ENCODE measurements at places on chromosomes 3 and 15. TPM values are rescaled to one million over a fixed set of nuclear protein-coding genes. Genes with fewer than 3 reads are reported as not detected.

DNA sequence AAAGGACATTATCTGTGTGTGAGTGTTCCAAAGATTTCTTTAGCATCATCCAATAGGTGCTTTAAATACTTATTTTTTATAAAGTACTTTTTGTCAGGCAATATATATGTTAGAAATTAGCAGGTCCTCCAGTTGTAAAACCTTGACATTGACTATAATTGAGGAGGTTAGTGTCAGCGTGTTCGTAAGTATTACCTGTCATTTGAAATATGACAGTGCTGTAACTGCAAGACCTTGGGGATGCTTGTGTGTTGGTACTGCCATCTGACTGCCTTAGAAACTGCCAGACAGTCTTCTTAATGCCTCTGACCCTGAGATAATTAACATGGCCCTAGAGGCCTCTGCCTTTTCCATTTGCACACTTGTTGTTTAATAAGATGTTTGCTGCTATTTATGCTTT lies 170.7 kb downstream of the NAALADL2 start:
- DNase-seq = no peak

GRCh38 chr3:141091426-141091825 lies 40.3 kb downstream of the SPSB4 start:
- no peak for DNase-seq

DNA sequence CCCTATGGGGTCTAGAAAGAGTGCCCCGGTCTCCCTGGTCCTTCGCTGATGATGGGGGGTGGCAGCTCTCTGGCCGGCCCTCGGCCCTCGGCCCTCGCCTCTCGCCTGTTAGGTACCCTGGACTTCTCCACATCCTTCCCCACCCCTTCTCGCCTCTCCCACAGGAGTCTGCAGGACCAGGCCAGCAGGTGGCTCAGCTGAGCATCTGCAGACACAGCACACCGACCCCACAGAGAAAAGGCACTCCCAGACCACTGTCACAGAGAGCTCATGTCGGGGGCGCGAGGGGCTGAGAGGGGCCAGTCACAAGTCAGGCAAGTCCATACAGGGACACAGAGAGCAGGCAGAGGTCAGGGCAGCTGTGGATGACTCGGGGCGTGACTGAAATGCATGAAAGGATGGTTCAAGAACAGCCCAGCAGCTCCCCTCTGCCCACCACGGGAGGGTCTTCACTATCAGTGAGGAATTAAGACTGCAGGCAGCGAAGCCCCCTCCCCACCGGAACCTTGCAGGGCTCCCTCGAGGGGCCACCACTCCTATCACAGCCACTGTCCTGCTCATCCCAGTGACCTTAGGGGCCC lies 181.7 kb upstream of the NSMCE3 start:
- DNase-seq = no peak

GRCh38 chr3:159882790-159883779 lies 105.5 kb upstream of the IL12A start:
- DNase-seq = no peak

The UMPS gene
- 35.9 TPM for total RNA-seq

GRCh38 chr3:141320399-141321108 lies 47.8 kb upstream of the ZBTB38 start:
- DNase-seq = no peak

The AGTR1 gene
- total RNA-seq = 0.34 TPM

GRCh38 chr3:148991219-148992026 lies at the start of gene GYG1:
GYG1 (plus strand) TSS chr3:148991540; CDS start chr3:148991641, 101 bp downstream.
- DNase-seq = peak; percentile 45

DNA sequence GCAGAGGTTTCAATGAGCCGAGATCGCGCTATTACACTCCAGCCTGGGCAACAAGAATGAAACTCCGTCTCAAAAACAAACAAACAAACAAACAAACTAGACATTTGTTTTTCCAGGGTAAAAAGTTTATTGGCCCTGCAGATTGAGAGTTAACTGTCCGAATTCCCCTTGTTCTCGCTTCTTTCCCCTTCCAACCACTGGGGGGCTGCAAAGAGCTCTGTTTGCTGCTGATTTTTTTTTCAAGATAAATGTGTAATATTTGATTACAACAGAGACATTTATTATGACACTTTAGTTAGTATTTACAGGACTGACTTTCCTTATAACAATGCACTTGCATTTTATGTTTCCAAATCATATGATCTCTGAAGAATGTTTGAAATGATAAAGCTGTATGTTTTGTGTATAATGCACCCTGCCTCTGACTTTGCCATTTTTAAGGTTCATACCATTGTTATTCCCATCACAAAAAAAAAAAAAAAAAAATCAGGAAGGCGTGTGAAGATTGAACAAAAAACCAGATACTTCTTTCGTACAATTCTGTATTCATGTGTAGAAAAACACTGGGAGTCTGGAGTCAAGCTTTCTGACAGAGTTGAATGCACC lies 2.8 kb downstream of the CLSTN2 start:
- DNase-seq = no peak

GRCh38 chr3:156050918-156051317 lies 69.5 kb upstream of the KCNAB1 start:
- DNase-seq = no peak

The SPATA12 gene
- total RNA-seq = not detected

GRCh38 chr15:58568157-58568571 lies 136.4 kb downstream of the LIPC start:
- no peak for DNase-seq

The ADGRG7 gene
- total RNA-seq = not detected

DNA sequence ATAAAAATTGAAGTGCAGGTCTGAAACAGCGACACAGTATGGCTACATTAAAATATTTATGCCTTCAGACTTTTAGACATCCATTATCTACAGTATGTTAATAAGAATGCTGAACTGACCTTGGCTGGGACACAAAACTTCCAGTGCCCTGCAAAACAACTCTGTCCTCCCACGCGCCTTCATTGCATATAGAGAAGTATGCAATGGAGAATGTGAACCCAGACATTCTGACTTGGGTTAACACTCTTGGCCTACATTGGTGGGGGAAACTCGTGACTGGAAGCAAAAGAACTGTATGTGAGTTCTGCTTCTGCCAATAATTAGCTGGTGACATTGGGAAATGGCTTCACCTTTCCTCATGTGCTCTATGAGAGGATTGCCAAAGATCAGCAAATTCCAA lies 110.5 kb upstream of the SLC24A5 start:
- no peak for DNase-seq

Data from mesothelial cell of epicardium (in vitro differentiated cells).